ENCODE measurements at places on chromosomes 7 and 10.
A peak's percentile ranks its signal among the peaks of the same experiment; 100 is the strongest.

- DNase-seq: no peak
Observed at GRCh38 chr10:103982639-103983038, 15.7 kb downstream of the SLK start.

DNA sequence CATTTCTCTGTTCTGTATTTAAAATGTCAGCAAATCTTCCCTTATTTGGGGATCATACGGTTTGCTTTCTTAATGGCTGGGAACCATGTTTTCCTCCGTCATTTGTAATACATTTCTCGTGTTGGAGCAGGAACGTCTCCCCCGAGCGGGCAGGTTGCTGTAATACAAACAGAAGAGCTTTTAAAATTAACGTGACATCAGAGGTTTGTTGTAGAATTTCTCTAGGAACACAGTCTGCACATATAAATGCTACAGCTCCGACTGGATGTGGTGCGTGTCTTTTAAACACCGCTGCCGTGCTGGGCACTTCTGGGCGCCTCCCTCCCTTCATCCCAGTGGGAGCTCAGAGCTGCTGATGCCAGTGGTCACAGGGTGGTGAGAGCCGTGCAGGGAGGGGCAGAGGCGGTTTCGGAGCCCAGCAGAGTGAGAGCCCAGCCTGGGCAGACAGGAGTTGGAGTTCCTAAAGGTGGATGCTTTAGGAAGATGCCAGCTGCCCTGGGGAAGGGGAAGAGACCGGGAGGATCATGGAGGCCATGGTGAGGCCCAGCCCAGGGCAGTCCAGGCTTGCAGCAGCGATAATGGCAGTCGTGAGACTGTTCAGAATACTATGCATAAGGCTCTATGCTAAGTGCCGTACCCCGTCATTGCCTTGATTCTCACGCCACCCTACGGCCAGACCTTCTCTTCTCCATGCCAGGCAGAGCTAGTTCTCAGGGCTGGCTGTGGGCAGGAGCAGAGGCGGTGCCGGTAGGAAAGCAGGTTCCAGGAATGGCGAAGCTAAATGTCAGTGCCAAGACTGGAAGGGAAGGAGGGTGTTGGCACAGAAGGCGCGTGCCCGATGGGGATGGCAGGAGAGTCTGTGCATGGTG, 96.2 kb downstream of the GLRX3 start:
- DNase-seq: no peak

DNA sequence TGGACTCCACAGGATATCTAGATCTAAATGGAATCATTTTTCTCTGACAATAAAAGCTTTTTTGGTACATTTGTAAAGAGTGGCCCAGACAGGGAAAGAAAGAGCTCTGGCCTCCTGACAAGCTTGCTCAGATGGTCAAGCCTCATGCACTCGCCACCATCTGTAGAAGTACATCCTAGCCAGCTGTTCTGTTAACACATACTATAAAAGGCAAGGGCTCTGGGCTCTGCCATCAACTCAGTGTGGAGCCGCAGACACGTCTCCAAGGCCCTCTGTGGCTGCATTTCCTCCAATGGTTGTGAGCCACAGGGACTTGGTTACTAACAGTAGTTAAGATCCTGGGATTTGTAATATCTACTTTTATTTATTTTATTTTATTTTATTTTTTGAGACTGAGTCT, 70.8 kb upstream of the KDM7A start:
- DNase-seq: no peak

GRCh38 chr10:124641282-124642087, 102.7 kb downstream of the FAM53B start:
- DNase-seq: peak; percentile 55

- no peak for DNase-seq
Observed at GRCh38 chr7:79598351-79598750, 144.9 kb upstream of the MAGI2 start.

DNA sequence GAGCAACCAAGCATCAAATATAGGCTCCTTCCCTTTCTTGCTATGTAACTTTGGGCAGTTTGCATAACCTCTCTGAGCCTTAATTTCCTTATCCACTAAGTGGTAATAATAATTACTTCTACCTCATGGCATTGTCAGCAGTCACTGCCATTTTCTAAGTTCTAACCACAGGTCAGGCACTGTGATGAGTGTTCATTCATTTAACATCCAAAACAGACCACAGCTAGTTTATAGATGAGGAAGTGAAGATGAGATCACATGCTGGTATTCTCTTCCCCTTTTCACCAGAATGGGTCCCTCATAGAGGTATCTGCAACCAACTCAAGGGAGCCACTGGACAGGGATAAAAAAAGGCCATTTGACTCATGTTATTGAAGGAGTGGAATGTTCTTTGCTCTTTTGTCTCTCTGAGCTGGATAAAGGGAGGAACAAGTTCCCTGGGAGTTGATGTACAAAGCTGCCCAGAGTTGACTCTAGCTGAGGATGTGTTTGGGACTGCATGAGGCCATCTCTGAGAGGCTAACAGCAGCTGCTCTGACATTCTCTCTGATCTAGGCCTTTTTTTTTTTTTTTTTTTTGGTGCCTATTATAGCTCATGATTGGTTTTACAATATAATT, 65.0 kb downstream of the DNAJC12 start:
- DNase-seq: no peak

DNA sequence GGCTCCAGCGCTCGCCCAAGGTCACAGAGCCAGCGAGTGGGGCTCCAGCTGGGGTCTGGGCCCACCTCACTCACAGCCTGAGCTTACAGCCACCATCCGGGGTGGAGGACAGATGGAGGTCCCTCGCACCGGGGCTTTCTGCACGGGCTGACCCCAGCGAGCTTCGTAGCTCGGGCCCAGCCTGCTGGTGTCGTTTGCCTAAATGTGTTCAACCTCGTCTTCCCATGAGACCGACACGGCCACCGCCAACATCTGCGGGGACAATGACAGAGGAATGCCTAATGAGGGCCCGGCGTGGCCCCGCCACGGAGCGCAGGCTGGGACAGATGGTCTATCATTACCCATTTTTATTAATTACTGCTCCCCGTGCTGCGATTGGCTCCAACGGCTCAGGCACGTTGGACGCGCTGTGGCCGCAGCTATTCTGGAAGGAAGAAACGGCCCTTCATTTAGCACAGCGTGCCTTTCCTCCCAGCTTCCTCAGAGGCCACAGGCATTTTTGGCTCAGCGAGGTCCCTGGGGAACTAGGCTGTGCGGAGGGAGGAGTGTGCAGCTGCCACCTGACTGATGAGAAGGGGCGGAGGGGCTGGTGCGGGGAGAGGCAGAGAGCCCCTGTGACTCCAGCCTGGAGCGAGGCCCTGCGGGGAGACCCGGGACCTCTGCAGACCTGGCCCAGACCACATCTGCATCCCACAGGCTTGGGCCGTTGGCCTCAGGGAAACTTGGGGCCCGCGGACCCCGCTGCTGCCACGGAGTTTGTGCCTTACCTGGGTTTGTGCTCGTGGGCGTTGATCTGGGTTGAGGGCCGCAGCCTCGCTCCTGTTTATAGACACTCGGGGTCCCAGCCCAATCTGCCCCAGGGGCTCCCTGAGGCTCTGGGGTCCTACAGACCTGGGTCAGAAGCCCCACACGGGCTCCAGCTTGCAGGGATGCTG, 22.9 kb upstream of the ELFN1 start:
- DNase-seq: no peak

DNA sequence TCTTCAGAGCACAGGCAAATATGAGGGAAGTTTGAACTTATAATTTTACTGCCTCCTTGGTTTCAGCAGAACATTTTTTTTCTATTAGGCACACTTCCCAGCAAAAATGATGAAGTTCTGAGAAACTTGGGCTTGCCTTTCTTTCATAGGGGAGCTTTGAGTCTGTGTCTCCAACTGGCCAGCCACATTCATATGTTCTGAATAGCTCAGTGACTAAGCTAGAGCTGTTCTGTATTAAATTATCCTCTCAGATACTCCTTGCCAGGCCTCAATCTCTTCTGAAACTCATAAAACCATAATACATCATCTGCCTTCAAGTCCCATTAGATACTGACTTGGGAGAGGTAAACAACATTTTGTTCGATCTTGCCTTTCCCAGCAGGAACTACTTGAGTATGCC, 476.5 kb downstream of the GPAM start:
- no peak for DNase-seq

- no peak for DNase-seq
Observed at GRCh38 chr7:50346545-50347497, 42.3 kb downstream of the IKZF1 start.

- no peak for DNase-seq
Observed at GRCh38 chr7:50160206-50160605, 67.2 kb upstream of the ZPBP start.

- DNase-seq: no peak
Observed at GRCh38 chr7:105840981-105841749, 35.2 kb downstream of the ATXN7L1 start.

GRCh38 chr7:39624935-39625694, 1.7 kb downstream of the RALA start:
- DNase-seq: no peak

DNA sequence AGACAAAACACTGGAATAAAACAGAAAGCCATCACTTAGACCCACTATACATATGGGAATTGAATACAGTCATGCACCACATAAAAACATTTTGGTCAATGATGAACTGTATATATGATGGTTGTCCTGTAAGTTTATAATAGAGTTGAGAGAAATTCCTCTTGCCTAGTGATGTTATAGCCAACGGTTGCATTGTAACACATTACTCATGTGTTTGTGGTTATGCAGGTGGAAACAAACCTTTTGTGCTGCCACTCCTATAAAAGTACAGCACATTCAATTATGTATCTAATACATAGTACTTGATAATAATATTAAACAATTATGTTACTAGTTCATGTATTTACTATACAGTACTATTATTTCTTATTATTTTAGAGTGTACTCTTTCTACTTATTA, 381.2 kb upstream of the MBL2 start:
- DNase-seq: no peak

- no peak for DNase-seq
Observed at GRCh38 chr7:43232366-43232765, 119.9 kb downstream of the HECW1 start.

DNA sequence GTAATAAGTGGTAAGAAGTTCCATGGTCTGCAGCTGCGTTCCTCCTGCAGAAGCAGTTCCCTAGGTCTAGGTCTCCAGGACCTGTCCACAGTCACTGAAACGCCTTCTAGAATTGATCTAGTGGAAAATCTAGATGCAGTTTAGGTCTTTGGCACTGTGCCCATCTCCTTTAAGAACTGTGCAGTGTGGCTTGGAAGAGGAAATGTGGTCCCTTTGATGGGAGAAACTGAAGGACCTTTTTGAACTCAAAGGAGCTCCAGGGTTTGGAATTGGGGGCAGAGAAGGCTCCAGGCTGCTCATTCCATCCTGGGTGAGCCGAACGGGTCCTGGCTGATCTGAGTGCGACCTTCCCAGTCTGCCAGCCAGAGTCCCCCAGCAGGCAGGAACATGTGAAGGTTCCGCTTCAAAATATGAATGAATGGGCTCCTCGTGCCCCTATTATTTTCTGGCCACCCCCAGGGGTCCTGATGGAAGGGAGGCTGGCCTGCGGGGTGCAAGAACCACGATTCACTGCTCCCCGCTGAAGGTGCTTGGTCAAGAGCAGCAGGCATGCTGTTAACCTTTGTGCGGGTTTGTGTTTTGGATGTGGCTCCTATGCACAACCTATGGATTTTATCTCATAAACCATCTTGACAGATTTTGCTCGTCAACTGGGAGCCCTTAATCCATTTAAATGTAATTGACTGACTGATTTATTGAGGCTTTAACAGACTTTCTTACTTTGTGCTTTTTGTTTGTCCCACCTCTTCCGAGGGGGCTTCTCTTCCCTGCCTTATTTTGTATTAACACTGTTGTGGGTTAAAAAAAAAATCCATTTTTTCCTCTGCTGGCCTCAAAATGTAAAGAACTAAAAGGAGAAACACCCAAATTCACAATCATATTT, 36.7 kb downstream of the ZNF467 start:
- no peak for DNase-seq

- no peak for DNase-seq
Observed at GRCh38 chr10:101708870-101709269, 13.9 kb upstream of the FBXW4 start.

GRCh38 chr10:18240185-18240882, 100.1 kb downstream of the CACNB2 start:
- no peak for DNase-seq

Measured in activated CD4-positive, alpha-beta T cell treated with anti-CD3 and anti-CD28 coated beads for 48 hours (primary cell).